ENCODE measurements at places on chromosomes 3 and 15.
A peak's percentile ranks its signal among the peaks of the same experiment; 100 is the strongest.

GRCh38 chr3:192422997-192423342 lies 304.4 kb downstream of the FGF12 start:
- DNase-seq = no peak

DNA sequence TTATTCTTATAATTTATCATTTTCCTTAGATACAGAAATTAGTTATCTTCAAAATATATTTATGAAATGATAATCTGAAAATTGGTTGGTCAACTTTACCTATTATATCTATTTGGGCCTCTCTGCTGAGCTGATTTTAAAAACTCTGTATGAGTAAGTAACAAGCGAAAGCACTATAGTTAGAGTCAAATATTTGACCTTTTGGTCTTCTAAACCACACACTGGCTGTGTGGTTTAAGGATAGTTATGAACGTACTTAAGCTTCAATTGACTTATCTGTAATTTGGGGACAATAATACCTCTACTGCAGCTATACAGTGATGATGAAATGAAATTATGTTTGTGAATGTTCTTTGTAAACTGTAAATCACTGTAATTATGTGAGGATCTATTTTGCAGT lies 763.9 kb upstream of the GRM7 start:
- DNase-seq = no peak

DNA sequence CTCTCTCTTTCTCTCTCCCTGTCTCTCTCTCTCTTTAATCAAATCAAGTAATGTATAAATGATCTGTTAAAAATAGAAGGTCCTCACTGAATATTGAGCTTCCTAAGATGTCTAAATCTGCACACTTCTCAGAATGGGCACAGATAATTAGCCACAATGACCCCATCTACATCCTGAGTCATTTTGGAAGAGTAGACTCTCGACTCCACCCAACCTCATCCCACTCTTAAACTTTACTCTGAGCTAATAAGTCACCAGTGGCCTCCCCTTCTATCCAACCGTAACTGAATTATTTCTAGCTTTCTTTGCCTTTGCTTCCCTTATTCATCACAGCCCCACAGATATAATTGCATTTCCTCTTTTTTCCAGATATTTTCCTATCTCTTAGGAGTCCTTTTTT lies 326.5 kb upstream of the ZNF717 start:
- DNase-seq = no peak

DNA sequence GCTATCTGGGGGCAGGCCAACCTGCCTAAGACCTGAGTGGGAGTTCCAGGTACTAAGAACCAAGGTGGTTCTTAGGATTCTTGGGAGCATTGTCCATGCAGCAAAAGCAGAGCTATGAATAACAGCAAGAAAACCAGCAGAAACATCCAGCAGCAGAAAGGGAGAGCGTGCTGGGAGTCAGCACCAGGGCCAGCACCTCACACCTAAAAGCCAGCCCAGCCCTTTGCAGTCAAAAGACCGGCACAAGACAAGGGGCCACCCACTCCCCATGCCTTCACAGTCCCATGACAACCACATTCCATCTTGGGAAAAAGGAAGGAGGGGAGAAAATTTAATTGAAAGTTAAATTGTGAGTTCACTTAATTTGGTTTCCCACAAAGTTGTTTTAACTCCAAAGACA lies 364.9 kb downstream of the AGBL1 start:
- no peak for DNase-seq

DNA sequence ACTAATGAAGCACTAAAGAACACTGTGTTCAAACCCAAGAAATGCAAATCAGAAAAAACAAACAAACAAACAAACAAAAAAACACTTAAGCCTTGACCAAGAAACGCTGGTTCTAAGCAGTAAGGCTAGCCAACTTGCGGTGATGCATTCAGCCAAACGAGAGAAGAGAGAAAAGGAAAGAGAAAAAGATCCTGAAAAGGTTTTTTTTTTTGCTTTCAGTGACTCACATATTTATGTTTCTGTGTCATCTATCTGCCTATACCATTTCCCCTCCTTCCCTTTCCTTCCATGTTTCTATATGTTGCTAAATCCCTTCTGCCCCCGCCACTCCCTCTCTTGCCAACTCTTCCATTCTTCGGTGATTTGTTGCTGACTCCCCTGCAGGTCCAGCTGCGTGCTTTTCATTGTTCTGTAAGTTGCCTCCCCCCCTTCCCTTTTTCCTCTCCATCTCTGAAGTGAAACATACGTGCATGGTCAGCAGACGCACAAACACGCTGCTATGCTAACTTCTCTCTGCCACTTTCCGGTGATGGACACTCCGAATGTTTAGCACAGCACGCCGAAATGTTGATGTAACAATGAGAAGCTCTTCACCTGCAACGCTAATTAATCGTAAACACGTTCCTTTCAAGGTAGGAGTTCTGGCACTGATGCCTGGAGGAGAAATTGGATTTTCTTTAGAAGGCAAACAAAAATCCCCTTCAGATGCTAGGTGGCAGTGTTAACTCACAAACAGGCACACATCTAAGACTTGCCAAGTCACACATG lies 154.4 kb downstream of the TUSC7 start:
- peak; percentile 40 for DNase-seq

GRCh38 chr15:29045717-29046116 lies 159.9 kb downstream of the APBA2 start:
- no peak for DNase-seq

DNA sequence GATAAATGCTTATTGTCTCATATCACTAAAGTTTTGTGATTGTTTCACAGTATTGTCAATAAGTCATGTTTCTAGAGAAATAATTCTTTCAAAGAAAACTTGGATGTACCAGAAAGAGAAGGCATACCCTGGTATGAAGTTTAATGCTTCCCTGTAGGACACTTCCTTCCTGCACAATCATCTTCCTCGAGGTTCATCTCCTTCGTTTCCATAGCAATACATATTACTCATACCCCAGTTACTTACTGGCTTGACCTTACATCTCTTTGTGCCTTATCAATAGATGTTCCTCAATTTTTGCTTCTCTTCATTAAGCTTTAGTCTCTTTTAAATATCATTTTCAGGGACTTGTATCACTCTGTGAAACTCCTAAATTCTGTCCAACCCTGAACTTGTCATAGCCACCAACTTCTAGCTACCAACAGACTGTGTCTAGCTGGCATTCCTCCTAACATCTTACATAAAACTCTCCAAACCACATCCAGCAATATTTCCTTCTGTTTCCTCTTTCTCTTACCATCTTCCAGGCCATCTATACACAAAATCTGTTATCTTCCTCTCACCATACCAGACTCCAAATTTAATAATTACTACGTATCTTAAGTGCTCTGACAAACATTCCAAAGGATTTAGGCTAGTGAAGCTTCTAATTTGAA lies 134.3 kb downstream of the GADL1 start:
- no peak for DNase-seq

DNA sequence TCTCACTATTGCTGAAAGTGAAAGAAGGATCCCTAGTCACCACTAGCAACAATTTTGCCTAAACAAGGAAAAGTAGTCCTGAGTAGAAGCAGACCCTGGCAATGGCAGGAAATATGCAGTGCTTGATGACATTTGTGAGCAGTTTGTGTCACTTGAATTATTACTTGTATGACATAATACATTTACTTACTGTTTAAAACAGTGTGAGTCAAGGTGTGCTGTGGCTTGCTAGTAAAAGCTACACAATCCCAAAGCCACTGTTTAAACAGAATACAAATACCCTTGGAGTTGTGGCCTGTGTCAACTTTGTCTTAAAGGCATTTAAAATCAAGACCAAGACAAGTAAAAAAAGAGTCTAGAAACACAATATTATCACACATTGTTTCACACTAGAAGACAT lies 775.4 kb downstream of the ROBO1 start:
- no peak for DNase-seq

- no peak for DNase-seq
Measured at GRCh38 chr3:146914409-146914808, 309.3 kb upstream of the PLSCR5 start.

DNA sequence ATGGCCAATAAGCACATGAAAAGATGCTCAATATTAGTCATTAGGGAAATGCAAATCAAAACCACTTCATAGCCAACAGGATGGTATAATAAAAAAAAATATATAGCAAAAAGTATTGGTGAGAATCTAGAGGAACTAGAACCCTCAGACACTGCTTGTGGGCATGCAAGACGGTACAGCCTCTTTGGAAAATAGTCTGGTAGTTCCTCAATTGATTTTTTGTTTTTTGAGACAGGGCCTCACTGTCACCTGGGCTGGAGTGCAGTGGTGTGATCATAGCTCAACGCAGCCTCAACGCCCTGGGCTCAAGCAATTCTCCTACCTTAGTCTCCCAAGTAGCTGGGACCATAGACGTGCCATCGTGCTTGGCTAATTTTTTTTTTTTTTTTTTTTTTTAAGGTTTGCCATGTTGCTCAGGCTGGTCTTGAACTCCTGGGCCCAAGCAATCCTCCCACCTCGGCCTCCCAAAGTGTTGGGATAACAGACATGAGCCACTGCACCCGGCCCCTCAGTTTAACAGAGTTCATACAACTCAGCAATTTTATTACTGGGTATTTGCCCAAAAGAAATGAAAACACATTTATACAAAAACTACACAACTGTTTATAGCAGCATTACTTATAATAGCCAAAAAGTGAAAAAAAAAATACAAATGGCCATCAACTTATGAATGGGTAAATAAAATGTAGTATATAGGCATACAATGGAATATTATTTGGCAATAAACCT lies 5.1 kb downstream of the PRC1 start:
- DNase-seq = no peak

DNA sequence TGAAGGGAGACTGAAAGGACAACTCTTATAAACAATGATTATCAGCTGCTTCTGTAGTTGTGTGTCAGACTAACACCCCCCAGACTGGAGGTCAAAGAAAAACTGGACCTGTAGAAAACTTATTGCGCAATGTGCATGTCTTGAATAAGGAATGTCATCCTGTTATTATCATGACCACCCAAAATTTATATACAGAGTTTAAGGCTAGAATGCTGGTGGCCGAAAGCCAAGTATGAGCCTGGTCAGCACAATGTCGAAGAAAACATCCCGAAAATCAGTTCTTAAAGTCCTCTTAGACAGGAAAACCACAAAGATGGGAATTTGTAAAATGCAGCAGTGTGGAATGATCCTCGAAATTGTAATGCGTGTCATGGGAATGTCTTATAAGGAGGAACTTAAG lies 29.3 kb downstream of the RFTN1 start:
- DNase-seq = peak; percentile 69

GRCh38 chr3:40923143-40923542 lies 276.2 kb upstream of the CTNNB1 start:
- no peak for DNase-seq

GRCh38 chr3:154926721-154927120 lies 153.4 kb upstream of the MME start:
- no peak for DNase-seq

GRCh38 chr15:90471769-90472168 lies 58.0 kb upstream of the CRTC3 start:
- DNase-seq = no peak

All from kidney (tissue), 22 donors.